ENCODE measurements at places on chromosomes 3 and 15. TPM values are rescaled to one million over a fixed set of nuclear protein-coding genes. Genes with fewer than 3 reads are reported as not detected.
A peak's percentile ranks its signal among the peaks of the same experiment; 100 is the strongest.

DNA sequence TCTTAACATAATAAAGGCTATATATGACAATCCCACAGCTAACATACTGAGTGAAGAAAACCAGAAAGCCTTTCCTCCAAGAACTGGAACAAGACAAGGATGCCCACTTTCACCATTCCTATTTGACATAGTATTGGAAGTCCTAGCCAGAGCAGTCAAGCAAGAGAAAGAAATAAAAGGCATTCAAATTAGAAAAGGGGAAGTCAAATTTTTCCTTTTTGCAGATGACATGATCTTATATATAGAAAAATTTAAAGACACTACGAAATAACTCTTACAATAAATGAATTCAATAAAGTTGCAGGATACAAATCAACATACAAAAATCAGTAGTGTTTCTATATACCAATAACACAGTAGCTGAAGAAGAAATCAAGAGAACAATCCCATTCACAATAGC lies 42.2 kb upstream of the CP start:
- no peak overlapping the region for H3K27ac ChIP-seq
- no peaks in the 10 kb centered on the region for H3K36me3 ChIP-seq
- no peaks in the 10 kb centered on the region for H3K4me1 ChIP-seq
- H3K27me3 ChIP-seq = no peaks in the 10 kb centered on the region
- no peak overlapping the region for H3K4me3 ChIP-seq

- H3K4me3 ChIP-seq = no peak overlapping the region
- H3K27ac ChIP-seq = peak overlapping the region; percentile 87
- peaks cover 12% of the 10 kb centered on the region for H3K36me3 ChIP-seq
These were observed 20.3 kb downstream of the PPCDC start for GRCh38 chr15:75043509-75044257.

Gene EIF2B5
- total RNA-seq = 43.9 TPM

Gene VEPH1
- total RNA-seq = 8.6 TPM

Gene FRMD4B
- 38.7 TPM for total RNA-seq

Data from type B pancreatic cell (in vitro differentiated cells).